ENCODE measurements at places on chromosomes 1 and 21. TPM values are rescaled to one million over a fixed set of nuclear protein-coding genes. Genes with fewer than 3 reads are reported as not detected.
A peak's percentile ranks its signal among the peaks of the same experiment; 100 is the strongest.

GRCh38 chr1:201713086-201713810 is 115.7 kb upstream of the IPO9 start:
- peak; percentile 70 for DNase-seq

DNA sequence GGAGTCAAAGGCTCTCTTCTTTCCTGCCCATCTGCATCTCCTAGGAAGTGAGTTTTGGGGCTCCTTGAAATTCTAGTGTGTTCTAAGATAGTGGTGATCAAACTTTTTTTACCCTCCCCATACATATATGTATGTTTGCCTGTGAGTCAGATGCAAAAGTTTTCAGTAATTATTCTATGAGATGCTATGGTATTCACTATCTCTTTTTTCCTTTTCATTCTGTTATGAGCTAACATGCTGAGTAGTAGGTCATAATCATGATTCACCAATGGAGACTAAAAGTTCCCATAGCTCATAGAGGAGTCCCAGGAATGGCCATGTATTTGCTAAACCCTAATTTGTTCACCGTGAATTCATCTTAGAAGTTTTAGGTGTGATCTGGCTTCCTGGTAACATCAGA is 135.6 kb downstream of the GPR52 start:
- DNase-seq: no peak

- no peak for DNase-seq
These were observed 47.1 kb upstream of the IRF2BP2 start for GRCh38 chr1:234656944-234657654.

The PCAT6 gene
- not detected for total RNA-seq

The XPR1 gene
- total RNA-seq: 16.0 TPM

DNA sequence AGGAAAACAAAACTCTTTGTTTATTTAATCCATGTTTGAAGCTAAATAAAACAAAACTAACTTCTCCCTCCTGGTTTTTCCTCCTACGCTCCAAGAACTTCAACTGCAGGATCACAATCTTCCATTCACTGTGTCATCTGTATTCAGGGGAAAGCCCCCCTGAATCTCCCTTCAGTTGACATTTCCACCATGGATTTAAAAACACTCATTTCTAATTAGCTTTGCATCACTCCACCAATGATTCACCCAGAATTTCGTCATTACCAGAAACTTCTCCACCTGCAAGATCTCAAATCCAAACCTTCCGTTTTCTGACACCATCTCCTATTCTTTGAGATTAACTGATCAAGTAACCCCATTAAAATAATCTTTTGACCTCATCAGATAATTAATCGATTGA is 10.9 kb upstream of the RGS5 start:
- no peak for DNase-seq
